ENCODE measurements at places on chromosomes 2 and 18. TPM values are rescaled to one million over a fixed set of nuclear protein-coding genes. Genes with fewer than 3 reads are reported as not detected.
A peak's percentile ranks its signal among the peaks of the same experiment; 100 is the strongest.

DNA sequence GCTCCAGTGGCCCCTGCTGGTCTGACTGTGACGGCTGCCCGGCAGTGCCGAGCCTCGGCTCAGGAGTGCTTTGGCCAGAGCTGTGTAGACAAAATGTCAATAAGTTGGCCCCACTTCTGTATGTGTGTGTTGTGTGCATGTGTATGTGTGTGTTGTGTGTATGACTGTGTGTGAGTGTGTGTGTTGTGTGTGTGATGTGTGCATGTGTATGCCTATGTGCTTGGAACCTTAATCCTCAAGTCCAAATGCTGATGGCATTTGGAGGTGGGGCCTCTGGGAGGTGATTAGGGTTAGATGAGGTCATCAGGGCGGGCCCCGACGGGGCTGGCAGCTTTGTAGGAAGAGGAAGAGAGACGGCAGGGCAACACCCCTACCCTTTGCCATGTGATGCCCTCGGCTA lies 269.0 kb downstream of the DCDC2C start:
- peak; percentile 37 for DNase-seq
- H3K36me3 ChIP-seq: no peaks in the 10 kb centered on the region
- H3K27me3 ChIP-seq: no peaks in the 10 kb centered on the region
- no peak overlapping the region for H3K4me3 ChIP-seq
- H3K4me1 ChIP-seq: no peaks in the 10 kb centered on the region

DNA sequence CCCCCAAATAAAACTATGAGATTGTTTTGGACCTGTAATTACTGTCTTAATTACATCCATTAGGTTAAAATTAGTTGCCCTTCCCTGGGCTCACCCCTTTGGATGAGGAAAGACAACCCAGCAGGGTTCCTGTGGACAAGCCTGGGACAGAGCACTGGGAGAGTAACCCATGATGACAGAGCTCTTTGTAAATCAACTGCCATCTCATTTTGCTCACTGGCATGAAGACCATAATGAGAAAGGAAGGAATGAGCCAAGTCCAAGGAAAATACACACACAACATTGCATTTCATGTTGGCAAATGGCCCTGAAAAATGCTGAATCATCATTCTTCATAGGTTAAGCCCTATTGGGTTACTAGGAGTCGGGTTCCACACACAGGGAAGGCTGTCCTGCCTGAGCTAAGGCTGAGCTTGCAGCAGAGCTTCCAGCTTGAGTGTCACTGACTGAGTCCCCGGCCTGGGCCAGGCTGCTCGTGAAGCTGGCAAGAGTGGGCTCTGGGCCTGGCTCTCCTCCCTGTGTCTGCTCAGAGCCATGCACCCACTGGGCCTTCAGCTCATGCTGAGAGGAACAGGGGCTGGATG lies 94.1 kb upstream of the ACAA2 start:
- H3K27ac ChIP-seq: no peak overlapping the region
- no peaks in the 10 kb centered on the region for H3K36me3 ChIP-seq
- DNase-seq: peak; percentile 31
- no peak overlapping the region for H3K4me3 ChIP-seq

DNA sequence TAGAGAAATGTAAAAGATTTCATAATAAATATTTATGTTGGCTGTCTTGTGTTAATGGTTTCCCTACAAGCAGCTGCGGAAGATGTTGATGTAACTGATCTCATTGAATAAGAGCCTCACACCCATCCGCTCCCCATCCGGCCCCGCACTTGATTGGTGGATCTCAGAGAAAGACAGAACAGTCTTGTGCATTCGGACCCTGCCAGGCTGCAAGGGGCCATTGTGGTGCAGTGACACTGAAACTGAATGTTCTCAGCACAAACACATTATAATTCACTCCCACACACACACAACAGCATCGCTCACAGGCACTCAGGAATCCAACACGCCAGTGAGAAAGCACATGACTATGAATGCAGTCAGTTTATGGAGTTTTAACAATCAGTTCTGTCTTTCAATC lies 47.8 kb downstream of the PRELID3A start:
- DNase-seq: no peak
- H3K36me3 ChIP-seq: no peaks in the 10 kb centered on the region
- H3K27ac ChIP-seq: no peak overlapping the region
- H3K27me3 ChIP-seq: no peaks in the 10 kb centered on the region

- no peak overlapping the region for H3K27ac ChIP-seq
- H3K4me3 ChIP-seq: no peak overlapping the region
- H3K36me3 ChIP-seq: no peaks in the 10 kb centered on the region
- no peaks in the 10 kb centered on the region for H3K27me3 ChIP-seq
Observed at GRCh38 chr2:121489911-121490583, 40.6 kb upstream of the RNU4ATAC start.

DNA sequence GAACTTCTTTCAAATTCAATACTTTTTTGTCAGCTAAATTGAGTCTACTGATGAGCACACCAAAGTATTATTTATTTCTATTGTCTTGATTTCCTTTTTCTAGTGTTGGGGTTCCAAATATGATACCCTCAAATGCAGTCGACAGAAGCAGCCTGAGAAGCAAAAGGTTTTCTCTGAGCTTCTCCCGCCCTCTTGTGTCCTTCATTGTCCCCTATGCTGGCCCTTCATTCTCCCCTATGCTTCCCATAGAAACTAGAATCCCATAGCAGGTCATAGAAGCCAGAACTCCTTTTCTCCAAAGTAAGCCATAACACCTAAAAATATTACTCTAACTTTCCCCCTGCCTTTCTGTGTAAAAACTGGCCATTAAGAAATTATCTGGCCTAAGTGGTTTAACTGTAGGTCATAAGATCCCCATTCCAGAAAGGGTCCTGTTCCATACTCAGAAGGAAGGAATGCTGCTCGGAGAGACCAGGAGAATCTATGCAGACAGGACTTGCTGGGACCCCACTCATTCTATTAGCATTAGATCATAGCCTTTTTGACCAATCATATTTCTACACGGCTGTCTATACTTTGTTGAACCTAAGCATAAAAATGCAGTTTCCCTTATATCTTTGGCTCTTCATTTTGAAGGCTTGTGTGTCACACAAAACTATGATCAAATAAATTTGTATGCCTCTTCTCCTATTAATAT lies 764.6 kb upstream of the PKDCC start:
- H3K36me3 ChIP-seq: no peaks in the 10 kb centered on the region
- DNase-seq: no peak
- no peak overlapping the region for H3K27ac ChIP-seq
- H3K4me1 ChIP-seq: no peaks in the 10 kb centered on the region

Gene B3GNT7
- total RNA-seq: 108 TPM

Gene SLC9A4
- not detected for total RNA-seq

Gene SLC30A3
- 0.55 TPM for total RNA-seq

Gene DAW1
- total RNA-seq: 0.66 TPM

Gene GPBAR1
- total RNA-seq: 3.6 TPM

Gene KCNIP3
- 5.9 TPM for total RNA-seq

Gene ATP6V1B1
- 1.6 TPM for total RNA-seq
